ENCODE measurements at places on chromosomes 16 and 17. TPM values are rescaled to one million over a fixed set of nuclear protein-coding genes. Genes with fewer than 3 reads are reported as not detected.

- 0 out of 2 replicates have a peak, but pooled peaks cover 6% of the 10 kb centered on the region for H3K27me3 ChIP-seq
- H3K27ac ChIP-seq = no peak overlapping the region
- no peaks in the 10 kb centered on the region for H3K4me1 ChIP-seq
- no peaks in the 10 kb centered on the region for H3K36me3 ChIP-seq
Observed at GRCh38 chr17:290121-290521, 62.5 kb downstream of the RPH3AL start.

The WSB1 gene
- 59.7 TPM for total RNA-seq

GRCh38 chr17:75485688-75486087 lies 29.3 kb downstream of the TMEM94 start:
- H3K4me3 ChIP-seq = no peak overlapping the region
- peaks cover 24% of the 10 kb centered on the region for H3K4me1 ChIP-seq
- DNase-seq = no peak
- H3K27me3 ChIP-seq = no peaks in the 10 kb centered on the region
- no peak overlapping the region for H3K27ac ChIP-seq
- H3K36me3 ChIP-seq = peaks cover 36% of the 10 kb centered on the region

GRCh38 chr17:19296786-19297778 lies 59.9 kb downstream of the EPN2 start:
- no peak overlapping the region for H3K4me3 ChIP-seq
- no peaks in the 10 kb centered on the region for H3K27me3 ChIP-seq
- no peaks in the 10 kb centered on the region for H3K4me1 ChIP-seq
- H3K36me3 ChIP-seq = no peaks in the 10 kb centered on the region
- DNase-seq = no peak
- H3K27ac ChIP-seq = no peak overlapping the region

The PLD2 gene
- total RNA-seq = 7.6 TPM

DNA sequence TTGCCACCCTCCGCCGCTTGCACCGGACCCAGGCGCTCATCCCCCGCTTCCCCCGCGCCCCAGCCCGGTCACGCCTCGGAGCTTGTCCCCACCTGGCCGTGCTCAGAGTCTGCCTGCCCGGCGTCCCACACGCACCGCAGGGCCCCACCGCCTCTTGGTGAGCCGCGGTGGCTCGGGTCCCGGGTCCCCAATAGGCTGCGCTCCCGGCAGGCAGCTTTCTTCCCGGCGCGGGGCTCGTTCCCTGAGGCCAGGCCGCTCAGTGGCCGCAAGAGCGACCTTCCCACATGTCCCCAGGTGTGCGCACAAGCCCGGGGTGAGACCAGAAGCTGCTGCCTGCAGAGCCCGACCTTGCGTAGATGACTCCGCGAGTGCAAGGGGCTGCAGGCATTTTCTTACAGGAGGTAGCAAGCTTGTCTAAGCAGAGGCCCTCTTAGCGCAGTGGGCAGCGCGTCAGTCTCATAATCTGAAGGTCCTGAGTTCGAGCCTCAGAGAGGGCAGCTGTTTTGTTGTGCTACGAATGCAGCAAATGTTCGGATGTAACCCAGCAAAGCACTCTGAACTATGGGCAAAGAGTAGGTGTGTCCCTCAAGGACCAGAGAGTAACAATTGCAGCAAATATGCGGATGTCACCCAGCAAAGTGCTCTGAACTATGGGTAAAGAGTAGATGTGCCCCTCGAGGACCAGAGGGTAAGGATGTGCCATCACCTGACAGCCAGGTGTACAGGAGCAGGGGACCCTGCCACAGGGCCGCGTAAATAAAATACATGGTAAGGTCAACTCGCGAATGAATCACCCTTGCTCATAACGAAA lies 15.6 kb downstream of the TLE7 start:
- no peak overlapping the region for H3K27ac ChIP-seq
- no peak for DNase-seq
- H3K4me3 ChIP-seq = no peak overlapping the region
- no peaks in the 10 kb centered on the region for H3K4me1 ChIP-seq

- H3K4me1 ChIP-seq = peaks cover 21% of the 10 kb centered on the region
- H3K36me3 ChIP-seq = no peaks in the 10 kb centered on the region
- no peak overlapping the region for H3K4me3 ChIP-seq
- DNase-seq = no peak
- no peak overlapping the region for H3K27ac ChIP-seq
Observed at GRCh38 chr17:31534223-31534888, 142.9 kb downstream of the RAB11FIP4 start.

The CCL5 gene
- not detected for total RNA-seq

The TP53TG3C gene
- total RNA-seq = not detected

The EIF3C gene
- 53.2 TPM for total RNA-seq

The PPP1R1B gene
- not detected for total RNA-seq

GRCh38 chr17:9865586-9865985 lies 39.5 kb downstream of the RCVRN start:
- no peaks in the 10 kb centered on the region for H3K27me3 ChIP-seq
- no peaks in the 10 kb centered on the region for H3K36me3 ChIP-seq
- H3K4me3 ChIP-seq = no peak overlapping the region
- no peak for DNase-seq
- H3K27ac ChIP-seq = no peak overlapping the region

DNA sequence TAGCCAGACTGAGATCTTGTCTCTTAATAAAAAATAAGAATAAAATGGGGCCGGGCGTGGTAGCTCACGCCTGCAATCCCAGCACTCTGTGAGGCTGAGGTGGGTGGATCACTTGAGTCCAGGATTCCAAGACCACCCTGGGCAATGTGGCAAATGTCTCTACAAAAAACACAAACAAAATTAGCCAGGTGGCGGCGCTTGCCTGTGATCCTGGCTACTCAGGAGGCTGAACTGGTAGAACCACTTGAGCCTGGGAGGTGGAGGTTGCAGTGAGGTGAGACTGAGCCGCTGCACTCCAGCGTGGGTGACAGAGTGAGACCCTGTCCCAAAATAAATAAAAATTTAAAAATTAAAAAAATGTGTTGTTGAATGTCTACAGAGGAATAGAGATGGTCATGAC lies 2.9 kb upstream of the DEF8 start:
- DNase-seq = no peak
- no peak overlapping the region for H3K4me3 ChIP-seq
- peaks cover 17% of the 10 kb centered on the region for H3K4me1 ChIP-seq
- H3K27ac ChIP-seq = no peak overlapping the region
- H3K36me3 ChIP-seq = 0 out of 2 replicates have a peak, but pooled peaks cover 3% of the 10 kb centered on the region

- no peaks in the 10 kb centered on the region for H3K27me3 ChIP-seq
- H3K4me3 ChIP-seq = peak overlapping the region; percentile 24
- H3K4me1 ChIP-seq = peaks cover 85% of the 10 kb centered on the region
- DNase-seq = peak; percentile 90
- peaks cover 52% of the 10 kb centered on the region for H3K36me3 ChIP-seq
Observed at GRCh38 chr16:88769617-88770460, 15.2 kb downstream of the PIEZO1 start.

The CTF1 gene
- 3.5 TPM for total RNA-seq

The PRSS36 gene
- 0.38 TPM for total RNA-seq

- no peaks in the 10 kb centered on the region for H3K27me3 ChIP-seq
- H3K36me3 ChIP-seq = no peaks in the 10 kb centered on the region
- H3K4me1 ChIP-seq = no peaks in the 10 kb centered on the region
- DNase-seq = no peak
Observed at GRCh38 chr16:10339777-10340732, 45.8 kb upstream of the ATF7IP2 start.

- no peak for DNase-seq
- peak overlapping the region; percentile 3 for H3K27ac ChIP-seq
- H3K4me3 ChIP-seq = no peak overlapping the region
- H3K4me1 ChIP-seq = peaks cover 19% of the 10 kb centered on the region
Observed at GRCh38 chr16:54430491-54431030, 144.0 kb upstream of the IRX3 start.

The ATAD5 gene
- total RNA-seq = 7.7 TPM

The TAC4 gene
- not detected for total RNA-seq

The TP53TG3 gene
- not detected for total RNA-seq

The HIGD1B gene
- total RNA-seq = not detected

DNA sequence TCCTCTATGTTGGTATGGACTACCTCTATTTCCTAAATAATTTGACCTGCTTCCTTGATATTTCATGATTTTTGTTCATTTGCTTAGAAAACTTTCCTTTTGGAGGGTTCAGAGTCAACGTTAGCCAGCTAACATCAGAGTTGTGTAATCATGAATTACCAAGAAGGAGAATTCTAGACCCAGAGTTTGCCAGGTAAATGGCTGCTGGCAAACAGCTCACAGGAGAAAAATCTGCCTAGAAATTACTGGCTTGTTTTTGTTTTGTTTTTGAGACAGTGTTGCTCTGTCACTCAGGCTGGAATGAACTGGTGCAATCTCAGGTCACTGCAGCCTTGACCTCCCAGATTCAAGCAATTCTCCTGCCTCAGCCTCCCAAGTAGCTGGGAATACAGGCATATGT lies 111.4 kb upstream of the SALL1 start:
- no peak overlapping the region for H3K4me3 ChIP-seq
- H3K27ac ChIP-seq = no peak overlapping the region
- no peaks in the 10 kb centered on the region for H3K27me3 ChIP-seq

DNA sequence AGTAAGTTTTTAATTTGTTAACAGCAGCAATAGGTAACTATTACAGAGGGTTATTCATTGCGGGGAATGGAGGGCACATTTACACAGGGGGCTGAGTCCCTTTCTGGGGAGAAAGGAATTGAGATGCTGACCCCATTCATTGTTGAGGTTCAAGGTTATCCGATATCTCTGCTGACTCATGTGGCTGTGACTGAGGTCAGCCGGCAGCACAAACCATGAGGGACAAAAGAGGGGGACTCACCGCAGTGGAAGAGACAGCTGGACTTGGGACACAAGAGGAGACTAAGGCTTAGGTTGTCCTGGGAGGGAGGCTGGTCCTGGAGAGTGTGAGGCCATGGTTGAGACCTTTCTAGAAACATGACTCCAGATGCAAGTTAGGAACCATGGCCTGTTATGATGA lies 119.1 kb upstream of the XYLT1 start:
- H3K4me1 ChIP-seq = no peaks in the 10 kb centered on the region
- no peak for DNase-seq
- H3K27ac ChIP-seq = no peak overlapping the region
- H3K27me3 ChIP-seq = no peaks in the 10 kb centered on the region
- no peaks in the 10 kb centered on the region for H3K36me3 ChIP-seq
- no peak overlapping the region for H3K4me3 ChIP-seq

GRCh38 chr16:1414532-1415260 lies at the start of gene UNKL:
UNKL (minus strand) TSS chr16:1414704; CDS start chr16:1414691, 13 bp downstream.
- no peak within 1 kb of the TSS for H3K27ac ChIP-seq
- peak; percentile 18 for DNase-seq
- H3K36me3 ChIP-seq = peaks cover 20% of the 10 kb centered on the region
- peaks cover 14% of the 10 kb centered on the region for H3K4me1 ChIP-seq
- H3K4me3 ChIP-seq = peak within 1 kb of the TSS; percentile 84

The G6PC1 gene
- not detected for total RNA-seq

DNA sequence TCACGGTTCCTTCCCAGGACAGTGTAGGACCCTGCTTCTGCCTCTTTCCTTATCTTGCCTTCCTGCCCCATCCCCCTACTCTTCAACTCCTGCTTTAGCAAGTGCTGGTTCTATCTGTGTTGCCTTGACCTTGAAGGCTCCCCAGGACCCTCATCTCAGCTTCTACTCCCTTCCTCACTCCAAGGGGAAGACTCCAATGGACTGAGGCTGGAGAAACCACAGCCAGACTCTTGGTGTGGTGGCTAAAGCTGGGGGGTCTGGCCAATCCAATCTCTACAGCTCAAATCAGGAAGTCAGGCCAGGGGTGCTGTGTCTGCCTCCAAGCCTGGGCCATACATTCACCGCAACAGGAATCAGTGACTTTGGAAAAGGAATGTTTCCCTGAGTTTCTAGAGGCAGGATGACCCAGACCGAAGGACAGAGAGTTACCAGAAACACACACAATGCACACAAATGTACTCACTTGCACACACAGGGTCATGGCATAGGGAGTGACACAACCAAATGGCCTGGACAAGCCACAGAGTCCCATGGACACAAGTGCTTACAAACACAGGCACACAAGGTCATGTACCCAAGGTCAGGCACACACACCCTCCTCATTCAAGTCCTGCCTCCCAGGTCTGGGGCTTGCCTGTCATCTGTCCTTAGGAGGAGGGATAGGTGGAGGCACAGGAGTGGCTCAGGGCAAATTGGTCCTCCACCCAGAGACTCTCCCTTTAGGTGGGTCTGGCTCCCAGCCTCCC lies 1.7 kb upstream of the HSD11B2 start:
- no peak for DNase-seq
- peaks cover 29% of the 10 kb centered on the region for H3K4me1 ChIP-seq
- peaks cover 31% of the 10 kb centered on the region for H3K27me3 ChIP-seq
- no peak overlapping the region for H3K4me3 ChIP-seq
- no peak overlapping the region for H3K27ac ChIP-seq

- peaks cover 94% of the 10 kb centered on the region for H3K36me3 ChIP-seq
- H3K4me3 ChIP-seq = no peak overlapping the region
- no peak for DNase-seq
- H3K27me3 ChIP-seq = no peaks in the 10 kb centered on the region
- H3K4me1 ChIP-seq = peaks cover 25% of the 10 kb centered on the region
- H3K27ac ChIP-seq = peak overlapping the region; percentile 32
Observed at GRCh38 chr16:66741950-66742808, 9.2 kb downstream of the DYNC1LI2 start.

GRCh38 chr17:7839876-7840261 lies 5.9 kb downstream of the KDM6B start:
- H3K36me3 ChIP-seq = no peaks in the 10 kb centered on the region
- H3K27me3 ChIP-seq = no peaks in the 10 kb centered on the region
- no peak for DNase-seq
- peaks cover 46% of the 10 kb centered on the region for H3K4me1 ChIP-seq

- no peak overlapping the region for H3K4me3 ChIP-seq
- no peak overlapping the region for H3K27ac ChIP-seq
- H3K4me1 ChIP-seq = no peaks in the 10 kb centered on the region
- H3K36me3 ChIP-seq = peaks cover 16% of the 10 kb centered on the region
Observed at GRCh38 chr16:67451061-67451703, 20.3 kb downstream of the HSD11B2 start.

Data from SJSA1 (cell line).